ENCODE measurements at places on chromosomes 12 and 14.

DNA sequence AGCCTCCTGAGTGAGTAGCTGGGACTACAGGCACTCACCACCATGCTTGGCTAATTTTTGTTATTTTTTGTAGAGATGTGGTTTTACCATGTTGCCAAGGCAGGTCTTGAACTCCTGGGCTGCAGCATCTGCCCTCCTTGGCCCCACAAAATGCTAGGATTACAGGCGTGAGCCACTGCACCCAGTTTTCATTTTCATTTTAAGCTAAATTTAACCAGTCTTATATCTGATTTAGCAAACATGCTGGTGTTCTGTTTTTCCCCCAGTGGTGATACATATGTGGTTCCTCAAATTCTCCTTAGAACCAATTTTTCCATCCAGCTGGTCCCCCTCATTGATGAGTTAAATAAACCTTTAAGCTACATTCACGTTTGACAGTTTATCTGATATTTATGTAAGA lies 43.8 kb upstream of the BICD1 start:
- ATAC-seq: no peak

DNA sequence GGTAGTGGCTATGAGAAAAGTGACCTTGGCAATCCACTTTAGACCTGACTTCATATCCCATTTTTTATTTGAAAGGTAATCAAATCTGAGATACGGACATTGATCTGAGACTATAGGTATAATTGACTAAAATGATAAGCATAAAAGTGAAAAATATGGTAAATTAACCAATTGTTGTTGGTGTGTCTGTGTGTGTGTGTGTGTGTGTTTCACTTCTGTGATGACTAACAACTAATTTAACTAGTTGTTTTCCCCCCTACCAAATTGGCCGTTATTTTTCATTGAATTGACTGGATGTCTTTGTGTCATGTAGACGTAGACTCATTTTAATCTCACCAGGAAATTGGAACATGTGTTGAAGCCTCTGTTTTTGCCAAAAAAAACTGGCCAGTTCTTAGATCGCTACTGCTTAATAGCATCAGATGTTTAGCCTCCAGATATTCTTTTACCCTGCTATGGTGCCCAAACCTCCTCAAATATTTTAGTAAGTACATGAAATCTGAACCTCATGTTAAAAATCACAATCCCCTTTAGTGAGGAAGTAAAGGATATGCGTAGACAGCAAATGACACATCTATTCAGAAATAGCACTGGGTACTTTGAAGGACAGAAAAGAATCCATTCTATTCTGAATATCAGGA lies 395.0 kb downstream of the EGLN3 start:
- ATAC-seq: no peak

GRCh38 chr14:23193432-23193831 lies 10.0 kb upstream of the SLC7A8 start:
- ATAC-seq: no peak

DNA sequence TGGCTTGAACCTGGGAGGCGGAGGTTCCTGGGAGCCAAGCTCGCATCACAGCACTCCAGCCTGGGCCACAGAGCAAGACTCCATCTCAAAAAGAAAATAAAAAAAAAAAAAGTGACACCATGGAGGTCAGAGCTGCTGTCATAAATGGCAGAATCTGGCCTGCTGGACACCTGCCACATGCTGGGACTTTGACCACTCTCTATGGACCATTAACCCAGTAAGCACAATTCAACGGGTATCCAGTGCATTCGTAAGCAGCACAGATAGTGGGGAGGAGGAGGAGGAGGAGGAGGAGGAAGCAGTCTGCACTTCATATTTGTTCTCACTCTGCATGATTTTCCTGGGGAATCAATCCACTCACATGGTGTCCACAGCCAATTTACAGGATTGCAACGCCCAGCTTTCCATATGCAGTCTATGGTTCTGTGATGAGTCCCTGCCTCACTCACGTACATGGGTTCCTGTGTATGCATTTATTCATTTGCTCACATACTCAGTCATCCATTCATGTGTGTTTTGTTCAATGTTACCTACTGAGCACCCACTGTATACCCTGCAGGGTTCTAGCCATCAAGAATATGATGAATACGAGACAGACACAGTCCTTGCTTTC lies 326.8 kb downstream of the GLT1D1 start:
- ATAC-seq: no peak

DNA sequence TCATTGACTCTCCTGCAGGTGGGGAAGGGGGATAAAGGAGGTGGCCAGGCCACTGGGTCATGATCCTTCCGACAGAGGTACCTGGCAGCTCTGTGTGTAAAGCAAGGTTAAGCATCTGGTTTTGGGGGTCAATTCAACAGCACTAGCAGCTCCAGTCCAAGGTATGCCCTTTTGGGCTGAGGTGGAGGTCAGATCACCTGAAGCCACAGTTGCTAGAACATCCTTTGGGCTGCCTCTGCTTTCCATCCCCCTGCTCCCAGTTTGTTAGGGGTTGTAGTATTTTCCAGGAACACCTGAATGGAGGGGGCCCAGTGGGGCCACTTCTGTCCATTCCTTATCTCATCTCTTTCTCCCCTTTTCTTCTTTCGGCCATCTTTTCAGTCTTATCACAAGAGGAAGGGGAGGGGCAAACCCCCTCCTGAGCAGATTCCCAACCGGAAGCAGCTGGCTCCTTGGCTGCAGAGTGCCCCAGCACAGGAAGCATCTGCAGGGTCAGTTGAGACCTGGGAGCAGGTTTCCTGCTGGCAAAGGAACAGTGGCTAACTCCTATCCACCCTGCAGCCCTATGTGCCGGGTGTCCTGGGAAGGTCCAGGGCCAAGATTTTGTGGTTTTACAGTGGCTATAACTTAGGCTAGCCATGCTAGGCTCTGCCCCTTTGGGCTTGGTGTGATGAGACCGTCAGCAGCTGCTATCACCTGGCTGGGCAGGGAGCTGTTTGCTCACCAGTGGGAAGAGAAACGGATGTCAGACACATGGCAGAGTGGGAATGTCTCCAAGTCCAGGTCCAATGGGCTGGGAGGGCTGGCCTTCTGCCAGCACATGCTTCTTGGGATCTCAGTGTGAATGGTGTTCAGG lies 40.2 kb downstream of the SH2B3 start:
- peak; percentile 37 for ATAC-seq

GRCh38 chr14:103562179-103562428 lies 353 bp downstream of the BAG5 start:
- peak; percentile 59 for ATAC-seq

DNA sequence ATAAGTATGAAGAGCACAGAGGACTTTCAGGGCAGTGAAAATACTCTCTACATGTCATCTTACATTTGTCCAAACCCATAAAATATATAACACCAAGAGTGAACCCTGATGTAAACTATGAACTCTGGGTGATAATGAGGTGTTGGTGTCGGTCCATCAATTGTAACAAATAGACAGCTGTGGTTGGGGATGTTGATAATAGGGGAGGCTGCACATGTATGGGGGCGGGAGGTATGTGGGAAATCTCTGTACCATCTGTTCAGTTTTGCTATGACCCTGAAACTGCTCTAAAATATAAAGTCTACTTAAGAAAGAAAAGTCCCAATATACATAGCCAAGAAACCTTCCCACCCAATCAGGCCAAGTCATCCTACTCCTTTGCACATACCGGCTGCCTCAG lies 88.5 kb downstream of the GPR135 start:
- no peak for ATAC-seq

DNA sequence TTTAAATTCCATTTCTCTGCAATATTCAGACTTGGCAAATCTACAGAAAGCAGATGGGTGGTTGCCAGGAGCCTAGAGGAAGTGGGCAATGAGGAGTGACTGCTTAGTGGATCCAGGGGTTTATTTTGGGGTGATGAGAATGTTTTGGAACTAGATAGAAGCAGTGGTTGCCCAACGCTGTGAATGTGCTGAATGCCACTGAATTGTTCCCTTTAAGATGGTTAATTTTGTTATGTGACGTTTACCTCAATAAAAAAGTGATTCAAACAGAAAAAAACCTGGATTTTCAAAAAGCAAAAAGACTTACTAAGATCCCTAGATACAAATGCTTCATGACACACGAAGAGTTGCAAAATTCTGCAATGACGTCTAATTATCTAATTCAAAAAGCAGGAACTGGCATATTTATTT lies 34.2 kb downstream of the DAO start:
- ATAC-seq: peak; percentile 52

GRCh38 chr12:111066744-111067437 lies 146.5 kb upstream of the MYL2 start:
- ATAC-seq: no peak

DNA sequence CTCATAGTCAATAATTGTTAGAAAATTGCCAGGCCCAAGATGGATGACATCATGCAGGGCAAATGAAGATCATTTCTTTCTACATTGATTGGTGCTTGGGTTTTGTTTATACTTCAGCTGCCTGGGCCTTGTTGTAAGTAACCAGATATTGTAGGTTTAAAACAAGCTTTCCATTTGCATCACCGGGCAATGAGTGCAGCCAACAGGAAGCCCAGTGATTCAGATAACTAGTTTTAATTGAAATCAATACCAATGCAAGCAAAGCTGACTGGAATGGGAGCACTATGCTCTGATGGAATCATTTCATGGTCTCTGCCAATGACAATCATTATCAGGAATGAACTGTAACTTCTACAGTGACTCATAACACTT lies 279.3 kb downstream of the DUSP6 start:
- ATAC-seq: no peak

- ATAC-seq: no peak
Observed at GRCh38 chr14:51491036-51491545, 160.6 kb upstream of the FRMD6 start.

GRCh38 chr14:82490397-82490796 lies 956.7 kb upstream of the SEL1L start:
- no peak for ATAC-seq

GRCh38 chr12:66244446-66244845 lies 55.4 kb downstream of the IRAK3 start:
- ATAC-seq: no peak

DNA sequence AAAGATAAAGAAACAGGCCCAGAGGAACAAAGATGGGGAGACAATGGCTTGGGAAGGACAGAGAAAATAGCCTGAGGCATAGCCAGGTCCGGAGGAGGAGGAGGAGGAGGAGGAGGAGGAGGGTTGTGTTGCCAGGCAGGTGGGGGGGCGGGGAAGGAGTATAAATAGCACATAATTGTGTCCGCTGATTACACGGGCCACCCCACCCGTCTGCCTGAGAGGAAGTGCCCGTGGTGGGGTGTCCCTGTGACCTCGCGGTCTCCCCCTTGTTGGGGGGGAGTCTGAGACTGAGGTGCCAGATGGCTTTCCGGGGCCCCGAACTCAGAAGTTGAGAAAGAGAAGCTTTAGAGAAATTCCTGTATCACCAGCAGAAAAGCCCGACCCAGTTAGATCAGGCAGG lies 1.9 kb upstream of the SP7 start:
- no peak for ATAC-seq

DNA sequence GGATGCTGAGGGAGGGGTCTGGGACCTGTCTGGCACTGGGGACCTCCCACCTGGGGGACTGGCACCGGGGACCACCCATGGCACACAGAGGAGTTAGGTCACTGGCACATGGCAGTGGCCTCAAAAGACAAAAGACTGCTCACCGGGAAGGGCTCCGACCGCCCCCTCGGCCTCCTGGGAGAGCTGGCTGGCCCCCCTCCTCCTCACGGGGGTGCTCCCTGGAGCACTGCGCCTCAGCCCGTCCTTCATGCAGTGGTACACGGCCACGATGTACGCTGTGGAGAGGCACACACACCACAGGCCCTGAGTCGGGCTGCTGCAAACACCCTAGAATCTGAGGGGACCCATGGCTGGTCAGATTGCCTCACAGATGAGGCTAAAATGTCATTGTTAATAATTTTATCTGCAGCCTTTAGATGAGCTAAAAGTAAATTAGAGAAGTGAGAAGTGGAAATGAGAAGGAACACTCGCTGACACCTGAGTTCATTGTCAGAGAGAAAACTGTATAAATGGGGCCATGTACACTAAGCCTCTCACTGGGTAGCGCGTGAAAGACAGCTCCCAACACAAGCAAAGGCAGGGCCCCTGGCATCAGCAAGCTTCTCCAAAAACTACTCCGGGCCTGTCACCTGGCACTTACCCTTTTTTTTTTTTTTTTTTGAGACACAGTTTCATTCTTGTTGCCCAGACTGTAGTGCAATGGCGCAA lies 14.1 kb downstream of the P2RX2 start:
- ATAC-seq: no peak

DNA sequence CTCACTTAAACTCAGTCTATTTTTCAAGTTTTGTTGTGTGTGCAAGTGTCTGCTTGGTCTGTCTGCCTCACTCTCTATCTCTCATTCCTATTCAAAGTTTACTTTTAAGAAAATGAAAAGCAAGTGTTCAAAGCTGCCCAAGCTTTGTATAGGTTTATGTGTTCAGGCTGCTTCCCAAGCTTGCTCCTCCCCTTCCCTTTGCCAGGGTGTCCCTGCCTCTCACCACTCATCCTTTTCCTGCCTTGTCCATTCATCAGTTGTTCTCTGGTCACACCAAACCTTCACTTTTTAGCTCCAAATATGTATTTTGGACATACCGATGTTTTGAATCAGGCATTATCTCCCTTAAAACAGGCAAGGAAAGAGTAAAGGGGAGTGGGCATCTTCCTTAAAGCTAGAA lies 41.3 kb downstream of the STK38L start:
- ATAC-seq: no peak

GRCh38 chr14:95871531-95871930 lies 5.1 kb upstream of the TUNAR start:
- no peak for ATAC-seq

- ATAC-seq: no peak
Observed at GRCh38 chr14:103552846-103553210, 9.6 kb downstream of the BAG5 start.

DNA sequence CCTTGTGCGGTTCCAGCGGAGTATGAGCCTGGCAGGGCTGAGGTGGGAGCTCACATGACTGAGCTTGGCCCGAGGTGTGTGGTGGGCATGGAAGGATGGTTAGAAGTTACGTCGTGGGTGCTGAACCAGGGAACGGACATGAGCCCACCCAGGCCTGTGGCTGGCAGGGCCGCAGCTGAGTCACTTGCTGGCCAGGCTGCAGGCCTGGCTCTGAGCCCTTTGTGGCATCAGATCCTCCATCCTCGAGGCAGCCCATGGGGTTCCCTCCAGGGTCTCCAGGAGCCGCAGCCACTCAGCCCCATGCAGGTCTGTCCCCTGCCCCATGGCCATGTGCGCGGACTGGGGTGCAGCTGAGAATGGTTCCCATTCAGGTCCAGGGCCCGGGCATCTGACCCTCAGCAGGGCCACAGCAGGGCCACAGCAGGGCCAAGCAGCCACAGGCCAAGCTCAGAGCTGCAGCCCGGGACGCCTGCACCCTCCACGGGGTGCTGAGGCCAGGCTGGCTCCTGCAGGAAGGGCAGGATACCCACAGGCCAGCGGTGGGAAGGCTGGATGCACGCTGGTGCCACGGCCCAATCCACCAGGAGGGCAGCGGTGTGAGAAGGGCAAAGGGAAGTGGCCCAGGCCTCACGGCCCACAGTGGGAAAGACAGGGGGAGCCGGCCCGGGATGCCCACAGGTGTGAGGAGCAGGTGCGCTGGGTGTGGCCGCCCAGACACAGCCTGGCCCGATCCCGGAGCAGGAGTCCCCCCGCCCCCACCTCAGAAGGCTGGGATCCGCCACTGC lies 26.3 kb upstream of the ULK1 start:
- no peak for ATAC-seq

DNA sequence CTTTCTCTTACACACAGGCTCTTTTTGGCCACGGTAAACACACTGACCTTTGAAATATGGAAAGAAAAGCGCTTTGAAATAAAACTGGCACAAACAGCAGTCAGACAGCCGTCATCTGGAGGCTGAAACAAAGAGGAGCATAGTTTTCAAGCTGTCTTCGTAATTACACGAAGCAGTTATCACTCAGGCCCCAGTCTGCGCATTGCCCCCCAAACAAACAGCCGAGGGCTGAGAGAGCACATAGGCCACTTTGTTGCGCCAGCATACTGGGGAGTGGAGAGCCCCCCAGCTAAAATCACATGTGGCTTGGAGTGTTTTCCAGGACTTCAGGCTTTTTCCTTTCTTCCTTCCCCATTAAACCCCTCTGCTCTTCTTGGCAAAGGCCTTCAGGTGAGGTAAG lies 142.9 kb upstream of the BTG1 start:
- peak; percentile 46 for ATAC-seq
